C1 segment of cervical spinal cord (tissue), 14 donors: ENCODE measurements at places on chromosomes 4 and X.
A peak's percentile ranks its signal among the peaks of the same experiment; 100 is the strongest.

GRCh38 chr4:10773656-10774055, 89.1 kb upstream of the CLNK start:
- DNase-seq = no peak

DNA sequence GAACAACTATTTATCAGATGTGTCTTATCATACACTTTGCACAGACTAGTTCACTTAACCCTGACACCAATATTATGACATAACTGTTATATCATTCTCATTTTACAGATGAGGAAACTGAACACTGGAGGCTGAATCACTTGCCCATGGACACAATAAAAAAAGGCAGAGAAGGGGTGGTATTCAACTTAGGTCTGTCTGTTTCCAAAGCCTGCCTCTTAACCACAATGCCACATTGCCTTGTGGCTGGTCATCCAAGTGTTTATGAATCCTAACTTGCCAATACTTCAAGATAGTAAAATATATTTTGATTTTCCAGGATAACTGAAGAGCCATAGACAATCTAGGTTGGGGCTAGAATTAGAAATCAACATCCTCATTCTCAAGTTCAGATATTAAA, 327.8 kb downstream of the NR3C2 start:
- DNase-seq = no peak

- peak; percentile 10 for DNase-seq
These were observed 807 bp downstream of the USP9X start for GRCh38 chrX:41085878-41086626.

- DNase-seq = no peak
These were observed 635.9 kb upstream of the FRG1 start for GRCh38 chr4:189304809-189305208.

- DNase-seq = no peak
These were observed 30.8 kb downstream of the COMMD8 start for GRCh38 chr4:47432749-47433148.
